Hypothalamus (tissue), 51 donors: ENCODE measurements at places on chromosomes 1 and 21.

DNA sequence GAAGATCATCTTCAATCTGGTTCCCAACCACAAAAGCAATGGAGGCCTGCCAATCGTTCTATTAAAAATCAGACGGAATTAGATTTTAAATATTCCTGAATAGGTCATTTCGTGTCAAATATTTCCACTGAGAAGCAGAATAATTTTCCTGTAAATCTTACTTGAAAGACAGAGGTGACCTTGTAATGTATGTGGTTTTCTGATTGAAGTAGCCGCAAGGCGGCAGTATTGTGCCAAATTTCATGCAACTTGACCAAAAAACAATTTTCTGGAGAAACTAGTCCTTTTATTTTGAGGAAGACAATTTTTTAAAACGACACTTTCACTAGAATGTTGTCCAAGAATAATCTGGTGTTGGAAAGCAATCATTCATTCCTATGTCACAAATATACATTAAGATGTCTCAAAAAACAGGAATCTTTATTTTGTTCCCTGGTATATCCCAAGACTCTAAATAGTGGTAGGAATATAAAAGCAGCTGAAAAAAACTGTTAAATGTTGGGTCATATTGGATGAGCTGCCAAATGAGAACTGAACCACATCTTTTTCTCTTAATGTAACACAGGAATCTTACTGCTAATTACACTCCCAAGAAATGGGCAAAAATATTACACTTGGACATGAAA is 33.6 kb downstream of the SPAG17 start:
- DNase-seq, result peak; percentile 18

- DNase-seq, result no peak
Observed at GRCh38 chr1:211948377-211948776, 87.0 kb downstream of the INTS7 start.

GRCh38 chr1:181513786-181514297 is 30.5 kb downstream of the CACNA1E start:
- DNase-seq, result no peak

GRCh38 chr1:117658676-117659075 is 52.8 kb downstream of the TENT5C start:
- DNase-seq, result no peak

DNA sequence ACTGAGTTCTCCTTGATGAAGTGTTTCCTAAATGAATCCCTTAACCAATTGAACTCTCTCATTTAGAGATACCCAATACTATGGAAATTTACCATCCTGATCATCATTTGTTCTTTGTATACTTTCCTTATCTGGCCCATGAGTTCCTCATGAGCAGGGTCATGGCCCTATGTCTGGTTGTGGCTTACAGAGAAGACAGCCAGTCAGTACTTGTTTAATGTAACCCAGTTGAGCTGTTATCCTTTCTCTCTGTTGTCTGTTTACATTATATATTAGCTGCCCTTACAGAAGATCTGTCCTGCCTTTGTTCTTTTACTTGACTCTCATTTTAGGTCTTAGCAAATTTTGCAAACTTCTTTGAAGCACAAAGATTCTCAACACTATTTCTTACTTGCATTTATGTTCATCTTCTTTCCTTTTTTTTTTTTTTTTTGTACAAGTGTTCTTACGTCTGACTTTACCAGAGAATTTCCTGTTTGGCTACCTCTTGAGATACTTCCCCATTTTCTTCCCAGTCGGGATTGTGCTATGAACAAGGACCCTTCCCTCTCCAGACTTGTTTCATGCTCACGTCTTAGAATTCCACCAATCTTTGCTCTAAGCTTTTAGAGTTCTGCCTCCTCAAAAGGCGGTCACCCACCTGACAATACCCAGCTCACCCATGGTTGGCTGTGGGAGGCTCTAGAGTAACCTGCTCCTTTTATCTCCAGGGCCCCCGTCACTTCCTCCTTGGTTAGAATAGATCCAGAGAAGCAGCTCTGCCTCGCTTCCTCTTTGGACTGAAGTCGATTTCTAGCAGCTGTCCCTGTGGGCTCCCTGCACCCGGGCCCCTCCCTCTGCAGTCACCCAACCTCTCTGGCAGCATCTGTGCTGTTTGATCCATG is 53.6 kb upstream of the RUNX1 start:
- peak; percentile 12 for DNase-seq

- DNase-seq, result no peak
Observed at GRCh38 chr1:175363031-175363430, 170.5 kb upstream of the KIAA0040 start.

GRCh38 chr1:184954232-184954995 is 19.9 kb downstream of the NIBAN1 start:
- DNase-seq, result no peak

DNA sequence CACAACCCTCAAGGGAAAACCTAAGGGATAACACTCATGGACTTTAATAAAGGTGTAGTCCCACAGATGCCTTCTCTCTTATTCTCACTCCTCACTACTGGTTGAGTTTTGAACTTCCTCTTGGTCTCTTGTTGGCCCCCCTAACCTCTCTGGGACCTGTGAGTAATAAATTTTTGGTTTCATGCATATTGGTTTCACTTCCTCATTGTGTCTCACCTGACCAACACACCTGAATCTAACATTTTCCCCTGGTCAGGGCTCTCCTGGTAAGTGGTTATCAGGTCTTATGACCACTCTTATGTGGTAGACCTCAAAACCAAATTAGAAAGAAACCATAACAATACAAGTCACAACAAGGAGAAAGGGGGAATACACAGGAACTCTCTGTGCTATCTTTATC is 60.5 kb upstream of the PRMT6 start:
- DNase-seq, result no peak

GRCh38 chr1:116529199-116529631 is 41.6 kb downstream of the CD58 start:
- DNase-seq, result no peak

DNA sequence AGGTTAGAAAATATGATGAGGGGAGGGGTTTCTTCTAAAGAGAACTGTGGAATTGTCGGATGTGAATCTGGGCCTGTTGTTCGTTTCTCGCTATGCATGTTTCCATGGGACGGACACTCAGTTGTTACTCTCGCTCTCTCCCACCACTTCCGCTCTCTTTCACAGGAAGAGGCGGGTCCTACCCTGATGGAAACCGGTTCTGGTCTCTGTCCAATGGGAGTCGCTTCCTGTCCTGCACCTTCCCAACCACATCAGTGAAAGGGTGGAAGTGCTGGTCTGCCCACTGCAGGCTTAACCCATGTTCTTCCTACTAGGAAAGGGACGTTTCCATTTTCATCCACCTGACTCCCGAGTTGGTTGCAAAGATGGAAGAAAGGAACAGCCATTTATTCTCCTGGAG is 119.4 kb downstream of the KCNJ15 start:
- DNase-seq, result no peak

- no peak for DNase-seq
Observed at GRCh38 chr1:38127428-38127827, 80.8 kb upstream of the POU3F1 start.

DNA sequence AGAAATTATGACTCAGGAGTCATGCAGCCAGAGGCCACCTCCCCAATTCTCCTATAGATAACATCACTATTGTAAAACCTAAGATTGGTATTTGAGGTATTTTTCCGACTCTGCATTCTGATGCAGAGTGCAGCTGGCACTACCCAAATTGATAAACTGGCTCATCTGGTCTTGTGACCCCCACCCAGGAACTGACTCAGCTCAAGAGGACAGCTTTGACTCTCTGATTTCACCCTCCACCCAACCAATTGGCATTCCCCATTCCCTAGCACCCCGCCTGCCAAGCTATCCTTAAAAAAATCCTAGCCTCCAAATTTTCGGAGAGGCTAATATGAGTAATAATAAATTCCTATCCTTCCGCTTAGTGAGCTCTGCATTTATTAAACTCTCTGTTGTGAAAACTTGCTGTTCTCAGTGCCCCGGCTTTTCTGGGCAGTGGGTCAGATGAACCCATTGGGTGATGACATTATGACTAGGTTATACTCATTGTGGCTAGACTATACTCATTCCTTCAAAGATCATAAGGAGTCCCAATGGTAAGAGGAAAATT is 39.4 kb upstream of the EPS15 start:
- no peak for DNase-seq

- no peak for DNase-seq
Observed at GRCh38 chr1:206496131-206496793, 11.1 kb upstream of the RASSF5 start.

GRCh38 chr1:27713139-27713725 is 12.5 kb upstream of the FAM76A start:
- no peak for DNase-seq

GRCh38 chr1:112251766-112252506 is 144.1 kb upstream of the CTTNBP2NL start:
- no peak for DNase-seq
